ENCODE measurements at places on chromosomes 1 and 21.

GRCh38 chr1:39293375-39294070, 89.0 kb downstream of the MACF1 start:
- DNase-seq = no peak

GRCh38 chr1:79472067-79472656, 465.6 kb upstream of the ADGRL4 start:
- no peak for DNase-seq

DNA sequence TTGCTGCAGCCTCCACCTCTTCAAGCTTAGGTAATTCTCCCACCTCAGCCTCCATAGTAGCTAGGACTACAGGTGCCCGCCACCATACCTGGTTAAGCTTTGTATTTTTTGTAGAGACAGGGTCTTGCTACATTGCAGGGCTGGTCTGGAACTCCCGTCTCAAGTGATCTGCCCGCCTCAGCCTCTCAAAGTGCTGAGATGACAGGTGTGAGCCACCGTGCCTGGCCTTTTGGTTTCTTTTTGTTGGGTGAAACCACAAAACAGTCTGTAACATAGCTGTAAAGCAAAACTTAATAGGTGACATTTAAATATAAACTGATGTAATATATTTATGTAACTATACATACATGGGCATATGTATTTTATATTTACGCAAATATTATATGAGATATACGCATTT, 3.1 kb upstream of the DNAJC11 start:
- no peak for DNase-seq

DNA sequence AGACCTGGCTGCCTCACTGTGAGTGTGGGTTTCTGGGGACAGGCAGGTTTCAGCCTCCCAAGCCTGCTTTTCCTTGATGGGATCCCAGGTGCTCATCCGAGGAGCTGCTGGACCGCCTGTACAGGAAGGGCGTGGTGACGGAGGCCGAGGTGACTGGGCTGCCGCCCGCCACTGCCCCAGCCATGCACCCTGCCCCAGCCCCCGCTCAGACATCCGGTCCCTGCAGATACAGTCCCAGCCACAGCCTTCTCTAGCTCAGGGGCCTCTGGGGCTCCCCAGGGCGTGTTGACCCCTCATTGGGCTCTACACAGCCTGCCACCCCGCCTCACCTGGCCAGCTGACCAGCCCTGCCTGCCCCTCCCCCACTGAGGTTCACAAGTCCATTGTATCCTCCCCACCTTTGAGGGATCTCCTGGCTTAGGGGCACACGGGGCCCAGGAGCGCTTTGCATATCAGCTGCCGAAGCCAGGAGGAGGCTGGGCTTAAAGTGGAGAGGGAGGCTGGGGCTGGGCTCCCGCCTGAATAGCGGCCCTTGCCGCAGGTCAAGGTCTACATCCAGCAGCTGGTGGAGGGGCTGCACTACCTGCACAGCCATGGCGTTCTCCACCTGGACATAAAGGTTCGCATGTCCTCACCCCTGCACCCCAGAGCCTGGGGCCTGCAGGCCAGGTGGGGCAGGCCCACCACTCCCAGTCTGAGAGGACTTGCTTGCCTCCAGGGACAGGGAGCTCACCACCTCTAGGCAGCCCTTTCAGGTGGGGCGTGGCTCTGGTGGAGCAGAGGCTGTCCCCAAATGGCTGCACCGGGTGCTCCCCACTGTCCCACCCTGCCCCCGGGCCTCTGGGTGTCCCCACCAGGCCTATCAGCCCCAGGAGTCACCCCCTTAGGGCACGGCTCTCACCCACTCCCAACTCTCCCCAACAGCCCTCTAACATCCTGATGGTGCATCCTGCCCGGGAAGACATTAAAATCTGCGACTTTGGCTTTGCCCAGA, 38.5 kb downstream of the TRIM11 start:
- DNase-seq = no peak
